SK-N-SH (cell line): ENCODE measurements at places on chromosomes 16 and 17. TPM values are rescaled to one million over a fixed set of nuclear protein-coding genes. Genes with fewer than 3 reads are reported as not detected.

DNA sequence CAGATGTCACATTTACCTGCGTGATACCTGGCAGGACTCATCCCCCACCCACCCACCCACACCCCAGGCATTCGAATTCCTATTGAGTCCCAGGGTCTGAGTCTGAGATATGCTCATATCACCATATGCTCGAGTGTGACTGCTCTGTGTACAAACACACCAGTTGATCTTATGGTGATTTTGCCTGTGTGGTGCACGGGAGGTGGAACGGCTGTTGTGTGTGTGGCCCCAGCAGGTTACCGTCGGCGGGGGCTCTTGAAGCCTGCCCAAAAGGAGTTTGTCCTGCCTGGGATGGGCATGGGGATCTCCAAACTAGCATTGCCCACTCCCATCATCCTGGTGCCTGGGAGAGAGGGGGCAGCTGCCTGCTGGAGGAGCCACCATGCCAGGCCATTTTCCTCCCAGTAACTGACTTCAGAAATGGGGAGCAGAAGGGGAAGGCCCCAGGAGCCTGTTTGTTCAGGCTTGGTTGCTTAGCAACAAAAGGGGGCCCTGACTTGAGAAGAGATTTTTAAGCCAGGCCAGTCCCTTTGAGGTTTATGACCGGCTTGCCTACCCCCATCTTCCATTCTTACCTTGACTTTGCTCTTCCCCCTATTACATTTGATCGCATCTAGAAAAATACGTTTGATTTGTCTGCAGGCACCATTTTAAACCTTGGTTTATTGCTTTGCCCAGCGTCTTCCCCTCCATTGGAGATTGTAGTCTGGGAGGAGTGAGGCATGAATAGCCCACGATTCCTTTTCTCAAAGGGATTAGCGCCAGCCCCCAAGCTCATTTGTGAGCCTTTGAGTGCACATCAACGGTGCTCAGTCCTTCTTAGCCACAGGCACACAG is 217.7 kb downstream of the CCDC182 start:
- H3K27ac ChIP-seq: no peak overlapping the region
- no peak overlapping the region for H3K4me3 ChIP-seq
- no peaks in the 10 kb centered on the region for H3K36me3 ChIP-seq
- H3K27me3 ChIP-seq: no peaks in the 10 kb centered on the region
- DNase-seq: no peak

PIPOX gene
- polyA plus RNA-seq: 0.31 and 0.55 TPM in 2 replicates

- peak within 1 kb of the TSS; percentile 95 for H3K4me3 ChIP-seq
- H3K36me3 ChIP-seq: peaks cover 49% of the 10 kb centered on the region
- peaks cover 14% of the 10 kb centered on the region for H3K4me1 ChIP-seq
- H3K27me3 ChIP-seq: no peaks in the 10 kb centered on the region
These were observed at the start of gene BLTP2 for GRCh38 chr17:28644787-28645575. Gene BLTP2, minus strand, starts transcription at chr17:28645158. Its CDS starts 102 bp downstream, at chr17:28645056.

DNA sequence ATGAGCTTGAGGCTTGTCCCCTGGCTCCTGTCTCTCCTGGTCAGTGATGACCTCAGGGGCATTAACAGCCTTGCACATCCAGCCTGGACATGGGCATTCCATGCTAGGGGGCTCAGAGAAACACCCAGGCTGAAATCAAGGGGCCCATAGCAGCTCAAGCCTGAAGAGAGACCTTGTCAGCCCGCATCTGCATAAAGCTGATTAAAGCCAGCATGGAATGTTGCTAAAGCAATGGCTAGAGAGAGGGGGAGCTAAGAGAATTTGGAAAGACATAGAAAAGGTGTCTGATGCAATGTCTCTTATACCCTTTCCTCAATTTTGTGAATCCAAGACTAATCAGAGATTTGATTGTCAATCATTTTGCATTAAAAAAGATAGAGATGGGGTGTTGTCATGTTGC is 51.4 kb upstream of the WSCD1 start:
- no peaks in the 10 kb centered on the region for H3K4me1 ChIP-seq
- H3K27me3 ChIP-seq: peaks cover 15% of the 10 kb centered on the region; the same call in 1 of the 2 replicates
- no peaks in the 10 kb centered on the region for H3K36me3 ChIP-seq
- DNase-seq: no peak
- no peak overlapping the region for H3K27ac ChIP-seq
- H3K4me3 ChIP-seq: no peak overlapping the region

- no peaks in the 10 kb centered on the region for H3K4me1 ChIP-seq
- no peak overlapping the region for H3K4me3 ChIP-seq
- H3K36me3 ChIP-seq: peaks cover 93% of the 10 kb centered on the region
- H3K27me3 ChIP-seq: no peaks in the 10 kb centered on the region
- DNase-seq: no peak
These were observed 46.9 kb downstream of the NDEL1 start for GRCh38 chr17:8482546-8482945.

HEATR9 gene
- not detected in 2 replicates for polyA plus RNA-seq

DNA sequence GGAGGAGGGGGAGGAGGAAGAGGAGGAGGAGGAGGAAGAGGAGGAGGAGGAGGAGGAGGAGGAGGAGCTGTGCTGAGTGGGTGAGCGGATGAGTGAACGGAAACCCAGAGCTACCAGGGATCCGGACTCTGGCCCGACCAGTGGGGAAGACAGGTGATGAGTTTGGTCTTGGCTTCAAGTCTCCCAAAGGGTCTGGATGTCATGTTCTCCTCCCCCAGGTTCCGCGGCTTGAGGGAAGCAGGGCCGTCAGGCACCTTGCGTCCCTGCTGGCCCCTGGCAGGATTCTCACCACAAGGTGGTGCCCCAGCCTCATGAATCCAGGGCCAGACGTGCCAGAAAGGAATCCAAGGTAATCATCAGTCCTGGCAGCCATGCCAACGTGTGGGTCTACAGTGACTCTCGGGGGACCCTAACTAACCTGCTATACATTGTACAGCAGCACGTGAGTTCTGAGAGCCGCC is 13.5 kb upstream of the ABAT start:
- peaks cover 3% of the 10 kb centered on the region; the same call in 1 of the 2 replicates for H3K4me1 ChIP-seq
- H3K27ac ChIP-seq: no peak overlapping the region
- DNase-seq: peak; percentile 81
- no peaks in the 10 kb centered on the region for H3K27me3 ChIP-seq

DNA sequence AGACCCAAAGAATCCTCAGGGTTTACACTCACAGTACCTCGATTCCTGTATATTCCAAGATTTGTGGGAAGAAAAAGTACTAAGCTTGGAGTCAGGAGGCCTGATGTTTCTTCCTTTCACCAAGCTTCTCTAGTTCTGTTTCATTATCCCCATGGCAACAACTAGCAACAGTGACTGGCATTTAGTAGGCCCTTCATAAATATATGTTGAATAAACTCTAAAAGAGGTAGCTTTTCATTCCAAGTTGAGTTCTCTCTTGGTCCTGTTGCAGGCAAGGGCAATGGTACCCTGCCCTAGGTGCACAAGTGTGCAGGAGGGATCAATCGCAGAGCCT is 527 bp upstream of the UBE2Z start:
- no peaks in the 10 kb centered on the region for H3K27me3 ChIP-seq
- H3K4me1 ChIP-seq: peaks cover 24% of the 10 kb centered on the region
- peak overlapping the region; percentile 94 for H3K27ac ChIP-seq
- H3K4me3 ChIP-seq: peak overlapping the region; percentile 63
- DNase-seq: no peak

GRCh38 chr16:84498223-84498610 is 6.2 kb downstream of the MEAK7 start:
- no peak for DNase-seq
- H3K4me1 ChIP-seq: peaks cover 2% of the 10 kb centered on the region; the same call in 1 of the 2 replicates
- no peak overlapping the region for H3K4me3 ChIP-seq

DNA sequence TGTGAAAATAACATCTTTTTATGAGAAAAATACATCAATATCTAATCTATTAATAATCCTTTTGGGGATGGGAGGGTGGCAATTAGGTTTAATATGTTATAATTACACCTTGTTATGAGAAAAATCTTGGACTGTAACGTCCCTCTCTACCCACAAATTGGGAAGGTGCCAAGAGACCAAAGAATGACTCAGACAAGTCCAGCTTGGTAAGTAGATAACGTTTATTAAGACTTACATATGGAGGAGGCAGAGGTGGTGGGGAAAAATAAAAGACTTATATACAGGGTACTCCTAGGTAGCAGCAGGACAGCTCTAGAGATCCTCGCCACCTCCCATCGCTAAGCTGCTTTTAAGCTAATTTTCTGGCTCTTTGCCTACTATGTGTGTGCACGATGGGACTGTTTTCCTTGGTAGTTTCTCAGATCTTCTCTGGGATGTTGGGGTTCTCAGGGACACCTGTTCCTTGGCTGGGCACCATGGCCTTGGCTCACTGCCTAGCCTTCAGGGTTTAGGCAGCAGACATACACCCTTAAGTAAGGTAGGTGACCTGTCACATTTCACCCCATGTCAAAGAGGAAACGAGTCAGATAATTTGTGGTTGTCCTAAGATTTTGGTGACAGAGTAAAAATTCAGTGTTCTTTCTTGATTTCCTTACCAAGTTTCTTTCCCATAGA is 31.5 kb downstream of the RBL2 start:
- H3K36me3 ChIP-seq: peaks cover 50% of the 10 kb centered on the region
- peak overlapping the region; percentile 0; the same call in 1 of the 2 replicates for H3K27ac ChIP-seq
- no peak for DNase-seq

DNA sequence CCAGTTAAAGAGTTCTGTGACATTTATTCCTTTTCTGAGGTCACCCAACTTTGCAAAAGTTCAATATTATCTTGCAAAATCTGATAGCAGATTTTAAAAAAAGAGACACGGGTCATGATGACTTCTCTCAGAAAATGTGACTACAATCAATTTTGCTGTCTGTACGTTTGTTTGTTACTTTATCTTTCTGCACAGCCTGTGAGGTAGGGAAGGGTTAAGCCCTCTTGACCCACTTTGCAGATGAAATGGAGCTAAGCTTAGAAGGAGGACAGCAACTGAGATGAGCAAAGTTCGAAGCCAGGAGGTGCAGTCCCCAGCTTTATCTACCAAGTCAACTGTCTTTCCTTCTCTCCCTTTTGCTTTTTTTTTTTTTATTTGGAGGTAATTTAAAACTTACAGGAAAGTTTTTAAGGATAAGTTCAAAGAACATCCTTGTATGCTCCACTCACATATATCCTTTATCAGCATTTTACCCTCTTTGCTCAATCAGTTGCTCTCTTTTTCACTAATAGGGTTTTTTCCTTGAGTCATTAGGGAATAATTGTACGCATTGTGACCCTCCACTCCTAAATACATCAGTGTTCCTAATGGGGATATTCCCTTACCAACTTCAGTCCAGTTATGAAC is 86.8 kb downstream of the MSI2 start:
- H3K27ac ChIP-seq: no peak overlapping the region
- peaks cover 27% of the 10 kb centered on the region; the same call in 1 of the 2 replicates for H3K4me1 ChIP-seq
- no peak for DNase-seq
- no peak overlapping the region for H3K4me3 ChIP-seq
- no peaks in the 10 kb centered on the region for H3K27me3 ChIP-seq

DNA sequence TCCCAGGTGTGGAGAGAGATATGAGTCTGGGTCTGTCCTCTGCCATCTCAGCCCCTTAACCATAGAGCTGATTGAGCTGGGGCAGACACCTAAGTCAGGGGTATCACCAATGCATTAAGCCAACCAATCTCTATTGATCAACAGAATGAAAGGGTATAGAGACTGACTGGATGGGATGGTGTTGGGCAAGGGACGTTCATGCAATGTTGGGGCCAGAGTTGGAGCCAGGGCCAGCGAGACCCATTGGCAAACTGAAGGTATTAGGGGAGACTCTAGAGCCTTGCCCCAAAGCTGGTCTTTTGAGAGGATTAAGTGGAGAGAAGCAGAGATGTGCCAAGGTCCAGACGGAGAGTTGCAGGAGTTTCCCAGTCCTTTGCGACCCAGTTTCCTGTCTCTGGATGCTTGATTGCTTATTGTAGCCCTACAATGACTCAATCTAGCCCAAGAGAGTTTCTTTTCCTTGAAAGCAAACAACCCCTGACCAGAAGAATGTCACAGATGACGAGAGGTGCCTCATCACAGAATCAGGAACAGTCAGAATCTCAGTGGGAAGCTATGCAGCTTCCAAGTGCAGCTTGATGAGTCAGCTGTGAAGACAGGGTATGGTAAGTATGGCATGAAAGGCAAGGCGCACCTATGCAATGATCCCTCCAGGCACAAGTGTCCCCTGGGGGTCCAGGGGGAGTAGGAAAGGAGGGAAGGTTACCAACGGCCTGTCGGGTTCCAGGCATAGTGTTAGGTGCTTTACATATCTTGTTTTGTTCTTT is 137.2 kb downstream of the UTP18 start:
- no peak for DNase-seq
- H3K36me3 ChIP-seq: no peaks in the 10 kb centered on the region
- H3K27me3 ChIP-seq: no peaks in the 10 kb centered on the region
- no peak overlapping the region for H3K4me3 ChIP-seq

GRCh38 chr17:57622683-57623433 is 122.2 kb downstream of the CCDC182 start:
- H3K4me1 ChIP-seq: peaks cover 53% of the 10 kb centered on the region
- H3K27ac ChIP-seq: peak overlapping the region; percentile 87
- H3K4me3 ChIP-seq: no peak overlapping the region
- H3K27me3 ChIP-seq: no peaks in the 10 kb centered on the region
- peak; percentile 82 for DNase-seq
